ENCODE measurements at places on chromosomes 2 and 18.
A peak's percentile ranks its signal among the peaks of the same experiment; 100 is the strongest.

GRCh38 chr18:63218472-63218871, 101.1 kb downstream of the BCL2 start:
- no peak for DNase-seq

GRCh38 chr2:139369423-139370409, 589.5 kb upstream of the NXPH2 start:
- no peak for DNase-seq

DNA sequence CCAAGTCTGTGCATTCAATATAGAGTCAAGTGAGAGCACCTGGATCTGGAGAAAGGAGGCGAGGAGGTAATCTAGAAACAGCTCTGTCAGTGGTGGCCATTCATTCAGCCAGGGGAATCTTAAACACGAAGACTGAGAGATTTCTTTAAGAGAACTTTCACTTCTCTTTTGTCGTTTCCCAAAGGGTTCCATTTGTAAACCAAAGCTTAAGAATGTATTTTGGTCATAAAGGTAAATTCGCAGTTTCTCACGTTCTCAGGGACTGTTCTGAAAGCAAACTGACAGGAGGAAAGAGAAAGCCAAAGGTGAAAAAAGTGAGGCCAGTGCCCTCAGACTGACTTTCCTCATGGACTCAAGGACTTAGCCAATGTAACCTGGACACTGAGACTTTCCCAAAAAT, 513.5 kb downstream of the CMPK2 start:
- no peak for DNase-seq

DNA sequence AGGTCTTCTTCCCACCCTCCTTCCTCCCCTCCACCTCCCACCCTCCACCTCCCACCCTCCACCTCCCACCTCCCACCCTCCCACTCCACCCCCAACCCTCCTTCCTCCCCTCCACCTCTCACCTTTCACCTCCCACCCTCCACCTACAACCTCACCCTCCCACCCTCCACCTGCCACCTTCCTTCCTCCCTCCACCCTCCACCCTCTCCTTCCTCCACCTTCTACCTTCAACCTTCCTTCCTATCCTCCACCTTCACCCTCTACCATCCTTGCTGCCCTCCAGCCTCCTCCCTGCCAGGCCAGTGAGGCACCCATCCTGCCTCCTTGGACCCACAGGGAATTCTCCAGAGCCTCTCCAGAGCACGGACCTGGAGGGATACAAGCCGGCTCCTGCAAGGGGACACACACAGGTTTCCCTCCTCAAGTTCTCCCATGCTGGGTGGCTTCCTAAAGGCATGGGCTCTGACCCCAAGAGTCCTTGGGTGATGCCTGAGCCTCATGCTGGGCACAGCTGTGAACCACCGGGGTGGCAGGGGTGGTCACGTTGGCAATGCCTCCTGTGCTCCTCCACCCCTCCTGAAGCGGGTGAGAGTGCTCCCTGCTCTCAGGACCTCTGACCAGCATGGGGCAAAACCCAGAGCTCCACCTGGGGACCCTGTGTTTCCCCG, 293.0 kb downstream of the NDUFA10 start:
- DNase-seq: no peak

DNA sequence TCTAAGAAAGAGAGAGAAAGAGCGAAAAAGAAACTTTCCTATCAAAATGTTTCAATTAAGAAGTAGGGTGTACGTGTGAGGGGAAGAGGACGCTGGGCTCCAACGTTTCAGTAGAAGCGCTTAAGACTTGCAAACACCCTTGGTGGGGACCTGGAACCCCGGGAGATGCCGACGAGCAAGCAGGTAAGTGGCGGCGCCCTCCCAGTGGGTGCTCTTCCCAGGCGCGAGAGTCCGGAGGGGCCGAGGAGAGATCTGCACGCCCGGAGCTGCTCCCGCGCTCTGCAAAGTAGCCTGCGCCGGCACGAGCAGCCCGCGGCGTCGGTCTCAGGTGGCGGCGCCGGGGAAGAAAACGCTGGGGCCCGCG, 678 bp upstream of the OTX1 start:
- no peak for DNase-seq

DNA sequence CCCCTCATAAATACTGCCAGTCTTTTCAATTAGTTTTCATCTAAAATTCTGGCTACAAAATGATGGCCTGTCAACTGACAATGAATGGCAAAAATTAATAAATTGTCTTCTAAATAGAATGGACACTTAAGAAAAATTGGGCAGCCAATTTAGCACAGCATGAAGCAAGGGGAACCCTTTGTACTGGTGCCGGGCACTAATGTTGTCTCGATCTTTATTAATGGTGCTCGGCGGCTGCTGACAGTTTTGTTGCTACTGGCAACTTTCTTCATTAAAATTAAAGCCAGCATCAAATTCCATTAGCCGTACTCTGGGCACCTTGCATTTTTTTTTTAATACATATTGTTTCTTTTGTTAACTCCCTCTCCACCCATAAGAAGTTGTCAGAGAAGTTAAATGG, 309.3 kb downstream of the GBX2 start:
- DNase-seq: no peak

DNA sequence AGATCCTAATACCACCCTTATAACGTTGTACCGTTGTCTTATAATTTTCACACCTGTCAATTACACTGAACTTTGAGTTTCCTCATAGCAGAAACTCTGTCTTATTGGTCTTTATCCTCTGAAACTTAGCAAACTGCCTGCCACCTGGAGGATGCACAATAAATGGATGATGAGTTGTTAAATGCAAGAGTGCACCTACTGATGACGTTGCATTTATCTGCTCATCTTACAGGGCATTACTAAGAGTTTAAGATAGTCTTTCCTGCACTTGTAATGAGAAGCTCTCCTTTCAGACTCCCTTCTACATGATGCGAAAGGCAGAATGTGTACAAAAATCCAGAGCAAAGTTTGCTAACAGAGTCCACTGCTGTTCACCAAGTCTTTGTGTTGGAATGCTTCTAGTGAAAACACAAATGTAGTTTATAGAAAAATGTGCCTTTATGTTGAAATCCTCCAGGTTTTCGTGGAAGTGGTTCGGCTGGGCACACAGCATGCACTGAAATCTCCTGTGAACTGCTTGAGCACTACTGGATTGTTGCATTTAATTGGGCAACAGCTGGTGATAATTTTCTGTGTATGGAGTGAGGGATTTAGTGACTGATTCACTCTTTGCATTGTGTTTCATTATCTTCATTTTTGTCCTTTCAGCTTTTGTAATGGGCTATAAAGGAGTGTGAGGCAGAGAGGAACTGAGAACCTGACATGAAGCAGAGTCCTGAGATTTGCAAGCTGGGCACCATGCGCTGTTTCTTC, 665.8 kb upstream of the ID2 start:
- no peak for DNase-seq

- no peak for DNase-seq
Observed at GRCh38 chr2:134149904-134150303, 104.0 kb upstream of the MGAT5 start.

DNA sequence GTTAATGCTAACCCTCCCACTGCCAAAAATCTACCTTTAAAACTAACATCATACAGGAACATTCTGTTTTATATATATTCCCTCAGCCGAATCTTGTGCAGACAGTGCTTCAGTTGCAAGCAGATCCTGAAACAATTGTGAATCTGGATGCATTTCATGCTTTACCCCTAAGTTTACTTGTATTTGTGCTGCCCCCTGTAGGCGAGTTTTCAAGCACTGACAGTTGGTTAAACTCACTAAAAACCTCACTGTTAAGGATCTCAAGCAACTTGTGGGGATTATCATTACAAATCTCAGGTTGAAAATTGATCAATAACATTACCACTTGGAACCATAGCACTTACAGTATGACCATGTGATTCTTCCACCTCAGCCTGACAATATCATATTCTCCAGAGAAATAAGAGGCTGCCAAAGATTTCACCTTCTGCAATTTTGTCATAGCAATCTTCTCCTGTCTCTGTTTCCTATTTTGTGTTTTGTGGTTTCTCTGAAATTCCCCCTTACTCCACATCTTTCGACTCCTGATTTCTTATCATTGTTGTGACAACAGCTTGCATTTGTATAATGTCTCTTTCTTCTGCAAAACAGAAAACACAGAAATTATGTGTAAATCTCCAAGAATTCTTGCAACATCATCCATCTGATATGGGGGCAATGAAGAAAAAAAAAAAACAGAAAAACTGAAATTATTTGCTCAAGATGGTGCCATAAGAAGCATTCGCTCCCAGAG, 354.6 kb upstream of the SETBP1 start:
- peak; percentile 34 for DNase-seq

- DNase-seq: no peak
Observed at GRCh38 chr2:234191819-234192407, 141.4 kb downstream of the SPP2 start.

DNA sequence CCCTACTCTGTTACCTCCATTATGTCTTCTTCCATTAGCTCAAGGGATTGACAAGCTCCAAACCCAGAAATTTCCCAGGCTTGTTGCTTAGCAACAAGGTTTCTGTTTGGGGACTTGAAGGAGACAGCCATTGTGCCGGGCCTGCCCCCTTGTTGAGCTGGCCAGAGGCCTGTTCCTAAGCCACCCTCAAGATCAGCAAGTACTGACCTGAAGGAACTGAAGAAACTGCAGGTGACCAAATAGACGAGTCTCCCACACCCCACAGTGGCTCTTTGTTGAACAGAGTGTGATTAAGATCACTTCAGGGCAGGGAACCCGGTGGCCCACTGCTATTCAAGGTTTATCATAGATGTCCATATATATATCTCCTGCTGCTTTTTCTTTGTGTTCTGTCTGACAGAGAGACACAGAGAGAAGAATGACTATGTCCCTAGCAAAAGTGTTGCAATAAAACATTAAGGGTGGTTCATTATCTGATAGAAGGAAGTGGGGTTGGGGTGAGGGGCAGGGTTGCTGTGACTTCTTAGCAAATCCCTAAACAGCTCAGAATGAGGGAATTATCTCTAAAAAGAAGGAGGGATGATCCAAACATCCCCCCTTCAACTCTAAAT, 69.2 kb downstream of the RNF144A start:
- DNase-seq: no peak

- DNase-seq: no peak
Observed at GRCh38 chr2:866009-866680, 84.5 kb upstream of the SNTG2 start.

GRCh38 chr2:164456619-164457018, 164.7 kb downstream of the GRB14 start:
- DNase-seq: no peak

- DNase-seq: no peak
Observed at GRCh38 chr2:233371641-233372040, 17.3 kb downstream of the DGKD start.

DNA sequence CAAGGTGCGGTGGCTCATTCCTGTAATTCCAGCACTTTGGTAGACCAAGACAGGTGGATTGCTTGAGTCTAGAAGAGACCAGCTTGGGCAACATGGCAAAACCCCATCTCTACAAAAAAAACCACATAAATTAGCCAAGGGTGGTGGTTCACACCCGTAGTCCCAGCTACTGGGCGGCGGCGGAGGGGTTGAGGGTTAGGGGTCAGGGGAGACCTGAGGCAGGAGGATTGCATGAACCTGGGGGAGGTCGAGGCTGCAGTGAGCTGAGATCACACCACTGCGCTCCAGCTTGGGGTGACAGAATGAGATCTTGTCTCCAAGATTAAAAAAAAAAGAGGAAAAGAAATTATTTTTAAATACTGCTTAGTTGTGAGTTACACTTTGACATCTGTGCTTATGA, 1.3 kb upstream of the HTR2B start:
- DNase-seq: no peak

- DNase-seq: no peak
Observed at GRCh38 chr2:24239553-24239952, 64.7 kb downstream of the FAM228A start.

- DNase-seq: no peak
Observed at GRCh38 chr2:70850925-70851324, 15.3 kb upstream of the CD207 start.

GRCh38 chr2:170714381-170715061, 616 bp upstream of the SP5 start:
- DNase-seq: no peak

DNA sequence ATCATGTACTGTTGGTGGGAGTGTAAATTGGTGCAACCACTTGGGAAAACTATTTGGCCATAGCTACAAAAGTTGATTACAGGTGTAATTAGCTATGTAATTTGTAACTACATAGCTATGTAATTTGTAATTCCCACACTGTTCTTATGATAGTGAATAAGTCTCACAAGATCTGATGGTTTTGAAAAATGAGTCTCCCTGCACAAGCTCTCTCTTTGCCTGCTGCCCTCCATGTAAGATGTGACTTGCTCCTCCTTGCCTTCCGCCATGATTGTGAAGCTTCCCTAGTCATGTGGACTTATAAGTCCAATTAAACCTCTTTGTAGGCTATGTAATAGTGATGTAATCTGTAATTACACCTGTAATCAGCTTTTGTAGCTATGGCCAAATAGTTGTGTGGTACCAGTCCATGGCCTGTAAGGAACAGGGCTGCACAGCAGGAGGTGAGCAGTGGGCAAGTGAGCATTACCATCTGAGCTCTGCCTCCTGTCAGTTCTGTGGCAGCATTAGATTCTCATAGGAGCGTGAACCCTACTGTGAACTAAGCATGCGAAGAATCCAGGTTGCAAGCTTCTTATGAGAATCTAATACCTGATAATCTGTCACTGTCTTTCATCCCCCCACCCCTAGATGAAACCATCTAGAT, 133.7 kb upstream of the COPS8 start:
- no peak for DNase-seq

DNA sequence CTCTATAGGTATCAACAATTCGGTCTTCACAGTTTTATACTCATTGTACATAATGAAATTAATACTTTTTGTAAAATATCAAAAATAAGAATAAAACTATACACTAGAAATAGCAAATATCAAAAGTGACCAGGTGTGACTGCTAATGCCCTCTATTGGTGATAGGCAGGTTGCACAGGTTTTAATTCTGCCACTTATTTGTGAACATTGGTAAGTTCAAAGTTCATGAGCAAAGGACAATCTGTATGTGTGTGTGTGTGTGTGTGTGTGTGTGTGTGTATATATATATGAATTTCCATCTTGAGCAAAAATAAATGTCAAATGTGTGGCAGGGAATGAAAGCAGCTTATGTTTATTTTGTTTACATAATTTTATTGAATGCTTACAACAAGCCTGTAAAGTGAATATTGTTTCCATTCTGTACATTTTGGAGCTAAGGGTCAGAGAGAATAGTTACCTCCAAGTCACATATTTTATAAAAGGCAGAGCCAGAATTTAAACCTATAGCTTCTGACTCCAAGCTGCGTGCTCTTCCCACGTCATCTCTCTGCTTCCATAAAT, 537.4 kb downstream of the CPS1 start:
- no peak for DNase-seq

GRCh38 chr2:206442833-206443734, at the start of gene ADAM23:
Gene ADAM23, plus strand, starts transcription at chr2:206443532. Its CDS starts 335 bp downstream, at chr2:206443867.
- DNase-seq: peak; percentile 63

GRCh38 chr2:54015798-54016699, 45.3 kb upstream of the PSME4 start:
- DNase-seq: no peak

Measured in activated CD4-positive, alpha-beta T cell treated with anti-CD3 and anti-CD28 coated beads, Interleukin-2, Interleukin-6, amounts not matched to agents 100 ng/mL and 50 ng/mL, durations not matched to agents 16 hours and 8 hours (primary cell).